ENCODE measurements at places on chromosomes 2 and 18.

- peak; percentile 86 for DNase-seq
Observed at GRCh38 chr2:234095301-234095700, 44.8 kb downstream of the SPP2 start.

DNA sequence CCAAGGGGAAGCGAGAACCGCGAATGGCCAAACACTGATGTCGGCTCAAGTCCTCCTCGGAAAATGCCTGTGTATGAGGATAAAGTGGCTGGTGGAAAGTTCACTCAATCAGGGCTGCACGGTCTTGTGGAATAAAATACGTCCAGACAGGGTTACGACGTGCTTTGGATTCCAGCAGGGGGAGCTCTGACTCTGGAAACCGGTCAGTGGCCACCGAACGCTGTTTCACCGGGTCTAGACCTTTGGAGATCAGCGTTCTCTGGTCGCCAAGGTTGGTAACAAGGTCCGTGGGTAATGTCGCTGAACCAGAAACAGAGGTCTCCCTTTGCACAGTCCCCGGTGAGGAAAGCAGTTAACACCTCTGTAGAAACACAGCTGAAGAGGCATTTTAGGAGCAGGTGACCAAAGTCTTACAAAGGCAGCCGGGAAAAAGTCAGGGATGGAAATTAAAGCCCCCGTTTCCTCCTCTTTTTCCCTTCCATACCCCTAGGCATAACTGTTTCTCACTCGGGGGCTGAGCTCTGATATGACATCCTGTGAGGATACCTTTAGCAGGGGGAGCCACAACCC is 47.8 kb downstream of the CDCA7 start:
- DNase-seq: peak; percentile 81

GRCh38 chr2:187566266-187566665 is 12.0 kb upstream of the TFPI start:
- peak; percentile 89 for DNase-seq

DNA sequence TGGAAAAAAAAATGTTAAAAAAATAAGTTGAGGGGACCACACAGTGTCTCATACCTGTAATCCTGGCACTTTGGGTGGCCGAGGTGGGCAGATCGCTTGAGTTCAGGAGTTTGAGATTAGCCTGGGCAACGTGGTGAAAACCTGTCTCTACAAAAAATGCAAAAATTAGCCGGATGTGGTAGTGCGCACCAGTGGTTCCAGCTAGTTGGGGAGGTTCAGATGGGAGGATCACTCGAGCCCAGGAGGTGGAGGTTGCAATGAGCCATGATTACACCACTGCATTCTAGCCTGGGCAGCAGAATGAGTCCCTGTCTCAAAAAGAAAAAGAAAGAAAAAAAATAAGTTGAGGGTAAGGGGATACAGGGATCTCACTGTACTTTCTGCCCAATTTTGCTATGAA is 6.1 kb upstream of the KYNU start:
- DNase-seq: no peak

- DNase-seq: no peak
Observed at GRCh38 chr2:164593959-164594358, 27.3 kb downstream of the GRB14 start.

- no peak for DNase-seq
Observed at GRCh38 chr2:209511637-209512036, 87.8 kb downstream of the MAP2 start.

DNA sequence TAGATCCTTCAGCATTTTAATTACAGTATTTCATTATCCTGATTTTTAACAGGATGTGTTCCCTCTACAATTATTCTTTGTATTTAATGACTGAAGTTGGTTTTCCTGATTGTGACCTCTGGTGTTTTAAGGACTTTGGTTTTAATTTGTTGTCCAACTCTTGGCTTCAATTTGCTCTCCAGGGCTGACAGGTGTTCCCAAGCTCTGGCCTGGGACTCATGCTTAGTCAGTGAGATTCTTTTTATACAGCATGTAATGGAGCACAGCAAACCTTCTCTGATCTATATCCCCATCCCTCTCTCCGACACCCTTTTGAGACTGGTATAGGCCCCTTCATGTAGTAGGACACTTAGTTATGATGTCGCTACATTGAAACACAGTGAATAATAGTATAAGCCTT is 896.3 kb downstream of the TSN start:
- DNase-seq: no peak

DNA sequence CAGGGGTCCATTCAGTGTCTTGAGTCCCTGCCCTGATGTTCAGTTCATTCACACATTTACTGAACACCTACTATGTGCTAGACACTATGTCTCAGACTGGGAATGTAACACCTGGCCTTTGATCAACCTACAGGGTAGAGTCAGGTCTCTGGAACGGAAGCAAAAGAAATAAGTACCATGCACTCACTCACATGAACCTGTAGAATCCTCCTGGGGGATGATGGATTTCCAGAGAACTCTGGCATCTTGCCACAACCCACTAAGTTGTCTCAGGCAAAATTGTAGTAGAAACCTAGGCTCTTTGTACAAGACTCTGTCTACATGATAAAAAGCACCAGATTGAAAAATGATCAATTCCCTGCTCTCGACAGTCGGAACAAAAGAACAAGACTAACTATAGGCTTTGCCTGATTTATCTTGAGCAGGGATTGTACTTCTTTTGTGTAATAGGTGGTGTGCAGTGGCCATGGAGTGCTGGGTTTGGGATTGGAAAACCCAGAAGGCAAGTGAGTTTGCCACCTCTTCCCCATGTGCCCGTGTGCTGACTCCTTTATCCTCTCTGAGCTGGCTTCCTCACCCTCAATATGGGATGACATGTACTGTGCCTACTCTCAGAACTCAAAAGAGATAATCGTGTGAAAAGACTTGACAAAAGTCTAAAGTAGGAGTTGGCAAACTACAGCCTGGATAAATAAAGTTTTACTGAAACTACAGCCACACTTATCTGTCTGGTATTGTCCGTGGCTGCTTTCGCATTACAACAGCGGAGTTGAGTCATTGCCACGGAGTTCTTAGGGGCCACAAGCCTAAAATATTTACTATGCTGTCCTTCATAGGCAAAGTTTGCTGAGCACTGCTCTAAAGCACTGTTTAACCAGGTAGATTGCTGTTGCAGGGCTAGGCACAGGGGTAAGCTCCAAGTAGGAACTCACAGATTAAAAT is 4.4 kb downstream of the CAPN14 start:
- peak; percentile 18 for DNase-seq

- peak; percentile 54 for DNase-seq
Observed at GRCh38 chr2:13308989-13309388, 592.3 kb downstream of the TRIB2 start.

DNA sequence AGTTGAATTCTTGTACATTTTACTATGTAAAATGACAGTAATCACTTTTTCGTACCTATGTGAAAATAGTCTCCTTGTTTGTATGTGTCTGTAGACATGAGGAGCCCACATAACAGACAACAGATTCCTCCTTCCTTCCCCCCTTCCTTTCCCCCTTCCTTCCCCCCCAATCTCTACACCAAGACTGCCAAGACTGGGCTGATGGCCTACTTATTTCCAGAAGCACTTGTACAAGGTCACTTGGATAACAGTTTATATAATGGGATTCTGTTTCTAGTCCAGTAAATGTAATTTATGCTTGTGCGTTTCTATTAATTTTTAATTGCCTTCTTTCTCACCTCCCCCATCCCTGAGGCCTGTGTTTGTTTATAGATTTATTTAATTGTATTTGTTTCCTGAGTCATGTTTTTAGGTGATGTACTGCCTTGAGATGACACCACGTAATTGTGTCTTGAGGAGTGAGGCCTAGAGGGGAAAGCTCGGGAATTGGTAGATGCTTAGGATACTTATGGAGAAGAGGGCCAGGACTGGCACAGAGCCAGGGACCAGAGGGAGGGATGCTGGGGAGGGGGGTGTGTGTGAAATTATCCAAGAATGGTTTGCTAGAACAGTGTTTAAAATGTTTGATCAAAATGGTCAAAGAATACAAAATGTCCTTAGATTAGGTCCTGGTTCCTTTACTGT is 12.3 kb downstream of the B3GNT2 start:
- peak; percentile 7 for DNase-seq

- no peak for DNase-seq
Observed at GRCh38 chr2:6657855-6658254, 207.9 kb downstream of the CMPK2 start.

GRCh38 chr2:98027538-98027937 is 31.8 kb upstream of the TMEM131 start:
- no peak for DNase-seq

DNA sequence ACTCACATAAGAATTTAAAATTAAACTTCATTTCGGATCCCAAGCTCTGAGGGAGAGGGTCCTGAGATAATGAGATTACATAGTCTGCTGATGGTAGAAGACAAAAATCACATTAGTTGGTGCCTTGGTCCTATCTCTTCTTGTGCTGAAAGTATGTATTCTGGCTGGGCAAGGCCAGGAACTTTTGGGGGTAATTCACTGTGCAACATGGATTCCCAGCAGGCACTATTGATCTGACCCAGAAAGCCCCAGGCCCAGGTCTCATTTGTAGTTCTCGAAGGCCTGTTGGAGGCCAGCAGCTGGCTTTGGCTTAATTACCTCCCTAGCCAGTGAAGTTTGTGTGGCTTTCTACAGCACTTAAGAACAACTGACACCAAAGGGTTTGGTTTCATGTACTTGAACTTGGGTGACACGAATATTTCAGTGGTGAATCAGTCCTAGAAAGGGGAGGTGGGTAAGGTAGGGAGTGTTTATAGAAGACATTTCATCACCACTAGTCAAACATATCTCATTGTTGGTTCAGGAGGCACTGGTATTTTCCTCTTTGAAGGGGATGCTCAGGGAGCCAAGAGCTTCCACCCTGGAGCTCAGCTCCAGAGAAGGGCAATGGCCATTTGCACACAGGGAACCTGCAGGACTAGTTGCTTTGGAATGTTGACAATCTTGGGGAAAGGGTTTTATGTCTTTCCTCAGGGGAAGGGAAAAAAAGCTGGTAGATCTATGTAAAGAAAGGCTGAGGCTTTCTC is 217.8 kb downstream of the OSR1 start:
- no peak for DNase-seq

GRCh38 chr2:54560146-54560881 is 104.2 kb downstream of the SPTBN1 start:
- DNase-seq: peak; percentile 41

- DNase-seq: peak; percentile 62
Observed at GRCh38 chr2:59182249-59182648, 941.1 kb upstream of the FANCL start.

- peak; percentile 13 for DNase-seq
Observed at GRCh38 chr2:239035361-239035814, 187.5 kb downstream of the TWIST2 start.

- no peak for DNase-seq
Observed at GRCh38 chr18:1012775-1013174, 108.1 kb downstream of the ADCYAP1 start.

- DNase-seq: no peak
Observed at GRCh38 chr2:214232271-214232670, 178.6 kb upstream of the VWC2L start.

DNA sequence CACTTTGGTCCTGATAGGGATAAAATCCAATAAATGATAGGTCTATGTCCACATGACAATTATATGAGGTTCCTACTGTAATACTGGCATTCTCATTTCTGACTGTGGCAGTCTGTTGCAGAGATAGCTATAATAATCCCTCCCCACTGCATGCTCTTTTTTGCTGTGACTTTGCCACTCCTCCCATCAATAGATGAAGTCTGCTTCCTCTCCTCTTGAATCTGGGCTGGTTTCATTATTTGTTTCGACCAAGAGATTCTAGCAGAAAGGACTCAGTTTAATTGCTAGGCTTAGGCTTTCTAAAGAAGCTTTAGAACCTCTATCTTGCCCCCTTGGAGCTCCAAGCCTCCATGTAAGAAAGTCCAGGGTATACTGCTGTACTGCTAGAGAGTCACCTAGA is 23.3 kb upstream of the CREB1 start:
- DNase-seq: no peak

All from NCI-H69 (cell line).